ENCODE measurements at places on chromosomes 7 and 10. TPM values are rescaled to one million over a fixed set of nuclear protein-coding genes. Genes with fewer than 3 reads are reported as not detected.

DNA sequence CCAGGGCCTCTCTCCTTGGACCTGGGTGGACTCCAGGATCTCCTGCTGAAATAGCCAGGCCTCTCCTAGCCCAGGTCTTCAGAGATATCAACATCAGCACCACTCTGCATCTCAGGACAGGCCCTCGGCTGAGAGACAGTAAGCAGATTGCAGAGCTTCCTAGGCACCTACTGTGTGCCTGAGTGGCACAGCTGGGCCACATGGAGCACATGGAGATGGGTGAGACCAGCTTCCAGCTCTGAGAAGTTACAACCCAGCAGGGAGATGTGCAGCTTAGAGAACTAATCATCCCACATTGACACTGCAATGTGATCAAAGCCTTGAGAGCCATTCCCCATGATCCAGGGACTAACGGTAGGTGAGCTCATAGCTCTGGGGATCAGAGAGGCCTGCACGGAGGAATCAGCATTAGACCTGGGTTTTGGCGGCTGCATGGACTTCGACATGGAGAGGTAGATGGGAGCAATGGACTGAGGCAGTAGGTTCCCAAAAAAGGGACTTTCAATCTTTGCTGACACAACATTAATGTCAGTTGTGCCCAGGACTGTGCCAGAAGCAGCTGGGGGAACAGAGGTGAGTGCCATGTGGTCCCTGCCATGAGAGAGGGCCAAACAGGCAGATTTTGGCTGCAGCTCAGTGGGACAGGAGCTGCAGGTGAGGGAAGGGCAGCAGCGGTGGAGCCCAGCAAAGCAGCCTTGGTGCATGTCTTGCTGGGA is 76.0 kb upstream of the LEP start:
- peaks cover 21% of the 10 kb centered on the region for H3K4me1 ChIP-seq
- H3K4me3 ChIP-seq: no peak overlapping the region
- H3K27ac ChIP-seq: peak overlapping the region; percentile 92
- no peak for DNase-seq

GRCh38 chr10:65793738-65794425 is 1132.0 kb upstream of the LRRTM3 start:
- no peak for DNase-seq
- no peaks in the 10 kb centered on the region for H3K36me3 ChIP-seq
- H3K4me1 ChIP-seq: no peaks in the 10 kb centered on the region
- no peak overlapping the region for H3K27ac ChIP-seq

DNA sequence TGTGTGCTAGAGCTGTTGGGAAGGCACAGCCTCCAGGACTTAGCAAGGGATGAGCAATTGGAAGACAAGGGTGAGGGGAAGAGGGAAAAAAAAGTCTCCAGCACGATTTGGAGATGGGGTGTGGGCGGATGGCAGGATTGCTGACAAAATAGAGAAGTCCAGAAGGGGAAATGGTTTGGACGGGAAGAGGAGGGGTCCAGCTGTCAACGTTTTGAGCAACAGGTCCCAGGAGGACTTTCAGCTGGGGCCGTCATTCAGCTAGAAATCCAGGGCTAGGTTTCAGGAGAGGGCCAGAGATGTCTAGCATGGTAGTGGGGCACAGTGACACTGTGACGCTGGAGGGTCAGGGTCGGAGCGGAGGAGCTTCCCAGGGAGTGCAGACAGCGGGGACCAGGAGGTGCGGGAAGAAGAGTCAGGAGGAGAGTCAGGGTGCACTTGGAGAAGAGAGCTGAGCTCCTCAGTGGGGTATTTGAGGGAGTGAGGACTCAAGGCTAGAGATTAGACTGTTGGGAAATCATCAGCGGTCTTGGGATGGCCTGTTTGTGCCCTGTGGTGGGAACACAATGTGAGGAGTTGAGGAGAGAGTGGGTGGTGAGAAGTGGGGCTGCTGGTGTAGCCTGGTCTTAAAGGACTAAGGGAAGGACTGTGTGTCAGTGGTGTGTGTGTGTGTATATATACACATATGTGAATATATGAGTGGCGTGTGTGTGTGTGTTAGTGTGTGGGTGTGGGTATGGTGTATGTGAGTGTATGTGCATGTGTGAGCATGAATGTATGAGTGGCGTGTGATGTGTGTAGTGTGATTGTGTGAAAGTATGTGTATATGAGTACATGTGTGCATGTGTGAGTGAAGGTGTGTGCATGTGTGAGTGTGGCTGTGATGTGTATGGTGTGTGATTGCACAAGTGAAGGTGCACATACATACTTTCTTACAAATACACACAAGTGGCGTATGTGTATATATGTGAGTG is 3.8 kb downstream of the ZYX start:
- H3K36me3 ChIP-seq: peaks cover 16% of the 10 kb centered on the region
- DNase-seq: peak; percentile 44
- peaks cover 28% of the 10 kb centered on the region for H3K4me1 ChIP-seq
- no peaks in the 10 kb centered on the region for H3K27me3 ChIP-seq
- peak overlapping the region; percentile 98 for H3K4me3 ChIP-seq
- peak overlapping the region; percentile 53 for H3K27ac ChIP-seq

GRCh38 chr7:39453743-39454355 is 112.4 kb upstream of the YAE1 start:
- DNase-seq: peak; percentile 73
- H3K27ac ChIP-seq: no peak overlapping the region
- peaks cover 13% of the 10 kb centered on the region for H3K27me3 ChIP-seq
- H3K4me1 ChIP-seq: no peaks in the 10 kb centered on the region
- no peaks in the 10 kb centered on the region for H3K36me3 ChIP-seq

DNA sequence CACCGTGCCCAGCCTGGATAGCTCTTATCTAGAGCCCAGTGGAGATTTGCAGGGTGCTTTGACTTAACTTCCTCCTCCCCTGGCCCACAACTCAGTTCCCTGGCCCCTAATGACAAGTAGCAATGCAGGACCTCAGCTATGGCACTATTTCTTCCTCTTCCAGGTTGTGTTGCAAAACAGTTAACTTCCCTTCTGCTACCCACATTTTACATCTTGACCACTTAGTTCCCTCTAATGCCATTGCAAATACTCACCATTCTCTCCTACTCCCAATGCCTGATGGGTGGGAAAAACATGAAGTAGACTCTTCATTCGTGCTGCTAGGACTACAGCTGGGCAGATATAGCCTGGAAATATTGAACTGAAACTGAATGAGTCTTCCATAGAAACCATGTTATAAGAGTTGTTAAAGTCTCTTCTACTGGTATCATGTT is 39.1 kb upstream of the FGL2 start:
- DNase-seq: peak; percentile 9
- no peaks in the 10 kb centered on the region for H3K36me3 ChIP-seq
- no peaks in the 10 kb centered on the region for H3K27me3 ChIP-seq
- H3K4me3 ChIP-seq: no peak overlapping the region
- peaks cover 23% of the 10 kb centered on the region for H3K4me1 ChIP-seq

DNA sequence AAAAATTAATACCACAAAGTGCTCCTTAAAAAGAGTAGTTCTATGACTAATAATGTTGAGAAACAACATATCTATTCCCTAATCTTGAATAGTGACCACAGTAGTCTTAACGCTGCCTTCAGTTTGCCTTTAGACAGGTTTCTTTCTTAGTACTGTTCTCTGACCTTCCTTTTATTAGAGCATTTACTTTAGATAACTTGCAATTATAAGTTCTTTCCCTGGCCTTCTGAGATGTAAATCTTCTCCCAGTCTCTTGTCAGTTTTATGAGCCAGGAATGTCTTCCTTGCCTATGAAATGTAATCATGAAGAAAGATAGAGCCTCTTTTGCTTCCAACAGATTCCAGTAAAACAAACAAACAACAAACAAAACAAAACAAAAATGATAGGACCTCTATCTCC is 1119.8 kb upstream of the LRRTM3 start:
- H3K27me3 ChIP-seq: no peaks in the 10 kb centered on the region
- no peak overlapping the region for H3K4me3 ChIP-seq
- no peaks in the 10 kb centered on the region for H3K4me1 ChIP-seq
- H3K36me3 ChIP-seq: no peaks in the 10 kb centered on the region

Gene CLCN1
- not detected for total RNA-seq

Measured in GM23248 (cell line).